Kasumi-1 (cell line): ENCODE measurements at places on chromosomes 1 and 21.

DNA sequence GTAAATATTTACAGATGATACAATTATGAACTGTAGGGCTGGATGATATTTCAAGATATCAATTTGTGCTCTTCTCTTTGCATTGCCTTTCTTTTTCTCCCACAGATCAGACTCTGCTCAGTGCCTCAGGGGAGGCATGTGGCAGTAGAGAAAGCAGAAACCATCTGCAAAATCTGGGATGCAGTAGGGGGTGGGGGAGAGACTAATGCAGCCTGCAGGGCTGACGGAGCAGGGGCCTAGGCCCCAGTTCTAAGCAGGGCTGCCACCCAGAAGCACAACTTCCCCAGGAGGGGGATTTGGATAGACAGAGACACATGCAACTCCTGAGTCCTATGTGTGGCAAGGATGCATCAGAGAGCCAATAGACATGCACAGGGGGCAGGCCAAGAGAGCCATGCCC is 511.6 kb downstream of the SMYD3 start:
- DNase-seq: no peak

GRCh38 chr1:166514067-166514466 is 325.2 kb upstream of the POGK start:
- no peak for DNase-seq

- no peak for DNase-seq
Observed at GRCh38 chr1:3596663-3597598, 14.4 kb downstream of the MEGF6 start.

DNA sequence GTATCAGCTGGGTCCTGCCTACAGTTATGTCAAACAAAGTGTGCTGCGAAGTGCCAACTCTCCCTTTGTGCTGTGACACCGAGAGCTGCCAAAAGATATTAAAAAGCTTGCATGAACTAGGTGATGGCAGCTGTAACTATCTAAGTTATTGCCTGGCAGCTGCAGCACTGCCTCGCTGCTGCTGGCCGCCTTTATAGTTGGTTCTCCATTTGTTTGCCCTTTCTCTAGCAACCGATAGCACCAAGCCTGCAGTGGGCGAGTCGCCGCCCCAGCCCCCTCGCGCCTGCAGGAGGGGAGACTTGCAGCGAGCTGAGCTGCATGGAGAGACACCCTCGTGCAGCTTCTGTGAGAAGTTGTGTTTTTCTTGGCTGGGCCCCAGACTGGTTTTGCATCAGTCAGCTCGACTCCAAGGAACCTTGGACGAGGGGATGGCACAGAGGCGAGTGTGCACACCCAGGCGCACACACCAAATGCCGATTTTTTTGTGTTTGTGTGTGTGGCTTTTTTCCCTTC is 330.6 kb downstream of the RPS6KC1 start:
- no peak for DNase-seq

- DNase-seq: no peak
Observed at GRCh38 chr1:208157769-208158168, 86.4 kb downstream of the PLXNA2 start.

GRCh38 chr1:41557751-41558455 is 73.4 kb upstream of the EDN2 start:
- DNase-seq: no peak

GRCh38 chr1:154595621-154596020 is 12.4 kb downstream of the ADAR start:
- no peak for DNase-seq

GRCh38 chr1:92599184-92599583 is 112.5 kb upstream of the GFI1 start:
- peak; percentile 79 for DNase-seq

- DNase-seq: no peak
Observed at GRCh38 chr1:107766533-107766932, 198.4 kb downstream of the VAV3 start.

DNA sequence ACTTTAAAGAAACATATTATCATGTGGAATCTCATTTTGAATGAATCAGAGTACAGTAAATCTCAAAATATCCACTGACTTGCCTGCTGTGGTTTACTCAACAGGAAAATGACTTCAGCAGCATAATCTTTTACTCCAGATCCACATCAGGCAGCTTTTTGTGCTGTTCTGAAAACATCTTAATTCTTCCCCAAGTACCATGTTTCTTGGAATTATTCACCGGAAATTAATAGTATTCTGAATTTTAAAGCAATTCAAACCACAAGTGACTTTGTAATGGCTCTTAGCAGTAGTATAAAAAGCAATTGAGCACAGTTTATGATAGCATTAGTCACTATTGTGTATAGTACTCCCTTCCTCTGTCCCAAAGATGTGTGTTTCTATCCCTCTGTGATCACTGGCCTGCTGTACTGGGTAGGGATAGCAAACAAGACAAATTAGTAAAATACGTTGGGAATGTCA is 64.2 kb upstream of the ERRFI1 start:
- DNase-seq: no peak

DNA sequence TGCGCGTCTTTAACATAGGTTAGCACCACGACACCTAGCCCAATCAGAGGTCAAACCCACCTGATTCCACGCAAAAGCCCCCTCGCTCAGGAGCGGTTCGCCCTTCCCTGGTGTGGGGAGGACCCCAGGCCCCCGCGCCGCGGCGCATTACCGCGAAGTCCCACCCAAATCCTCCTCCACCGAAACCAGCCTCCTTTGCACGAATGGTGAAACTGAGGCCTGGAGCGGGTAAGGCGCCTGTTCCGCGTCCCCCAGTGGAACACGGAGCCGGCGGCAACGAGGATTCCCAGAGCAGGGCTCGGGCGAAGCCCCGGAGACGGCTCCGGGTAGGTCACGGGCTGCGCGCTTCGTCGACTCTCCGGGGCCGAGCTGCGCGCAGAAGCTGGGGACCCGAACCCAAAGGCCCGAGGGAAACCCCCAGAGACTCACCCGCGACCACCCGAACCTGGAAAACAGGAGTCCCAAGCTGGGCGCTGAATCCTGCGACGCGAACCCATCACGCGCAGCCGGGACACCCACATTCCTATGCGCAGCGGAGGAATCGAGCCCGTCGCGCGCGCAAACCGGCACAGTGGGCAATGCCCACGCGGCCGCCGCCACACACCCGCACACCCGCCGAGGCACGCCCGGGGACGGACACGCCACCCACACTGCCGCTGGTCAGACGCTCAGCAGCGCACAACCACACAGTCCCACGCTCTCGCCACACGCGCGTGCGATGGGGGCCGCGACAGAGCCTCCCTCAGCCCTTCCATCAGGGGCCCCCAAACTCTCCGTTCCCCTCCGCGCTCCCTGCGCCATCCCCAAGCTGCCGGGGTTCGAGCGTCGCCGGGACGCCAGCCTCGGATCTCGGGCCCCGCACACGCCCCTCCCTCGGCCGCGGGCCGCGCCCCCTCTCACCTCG is 507 bp downstream of the GLIS1 start:
- no peak for DNase-seq

- peak; percentile 93 for DNase-seq
Observed at GRCh38 chr1:59692591-59692990, 122.2 kb upstream of the HOOK1 start.

GRCh38 chr1:67662884-67663283 is 22.1 kb upstream of the GADD45A start:
- DNase-seq: no peak

GRCh38 chr1:179021873-179022272 is 3.8 kb upstream of the FAM20B start:
- no peak for DNase-seq

DNA sequence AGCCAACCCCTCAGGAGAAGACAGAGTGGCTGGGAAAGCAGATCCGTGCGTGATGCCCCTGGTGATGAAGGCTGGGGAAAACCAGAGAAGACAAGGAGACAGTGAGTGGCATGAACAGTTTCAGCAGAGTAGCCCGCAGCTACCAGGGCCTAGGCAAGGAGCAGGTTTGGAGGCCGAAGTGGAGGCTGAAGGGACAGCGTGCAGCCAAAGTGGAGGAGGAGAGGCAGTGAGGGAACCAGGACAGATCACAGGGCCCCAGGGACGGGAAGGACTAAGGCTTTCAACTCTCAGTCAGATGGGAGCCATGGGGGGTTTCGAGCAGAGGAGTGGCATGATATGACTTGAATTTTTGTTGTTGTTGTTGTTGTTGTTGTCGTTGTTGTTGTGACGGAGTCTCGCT is 59.9 kb upstream of the SELENON start:
- no peak for DNase-seq

DNA sequence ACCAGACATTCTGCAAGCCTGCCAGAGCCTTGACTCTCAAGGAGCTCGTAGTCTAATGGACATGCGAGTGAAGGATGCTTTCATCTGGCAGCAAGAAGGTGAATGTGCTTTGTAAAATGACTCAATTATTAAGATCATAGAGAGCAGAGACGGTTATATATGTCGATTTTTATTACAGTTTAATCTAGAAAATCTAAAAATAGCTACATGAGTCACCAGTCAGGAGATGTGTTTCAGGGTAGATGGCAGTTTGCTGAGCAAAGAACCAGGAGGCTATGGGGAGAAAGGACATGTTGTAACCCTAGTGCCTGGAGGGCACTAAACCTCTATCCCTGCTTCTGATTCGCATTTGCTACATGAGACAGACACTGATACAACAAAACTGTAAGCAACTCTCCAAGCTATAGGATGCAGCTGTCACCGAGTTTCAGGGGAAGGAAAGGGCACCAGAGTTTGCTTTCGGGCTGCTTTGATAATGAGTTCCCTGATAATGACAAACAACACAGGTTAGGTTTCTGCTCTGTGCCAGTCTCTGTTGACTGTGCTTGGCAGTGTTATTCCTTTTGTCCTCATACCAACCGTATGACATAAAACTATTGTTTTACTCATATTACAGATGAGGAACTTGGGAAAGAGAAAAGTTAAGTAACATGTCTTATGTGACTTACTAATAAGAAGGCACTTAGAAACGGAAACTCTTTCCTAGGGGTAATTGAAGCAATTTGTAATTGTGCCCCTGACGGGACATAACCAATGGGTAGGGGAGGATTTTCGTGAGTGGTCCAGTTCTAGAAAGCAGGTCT is 43.2 kb downstream of the C1orf198 start:
- DNase-seq: peak; percentile 34

GRCh38 chr21:36587388-36587787 is 107.5 kb upstream of the CLDN14 start:
- no peak for DNase-seq

- DNase-seq: no peak
Observed at GRCh38 chr1:117634631-117635030, 28.8 kb downstream of the TENT5C start.

- DNase-seq: no peak
Observed at GRCh38 chr1:231116738-231117137, 45.1 kb upstream of the TRIM67 start.

GRCh38 chr1:3116560-3116959 is 47.6 kb downstream of the PRDM16 start:
- DNase-seq: no peak

DNA sequence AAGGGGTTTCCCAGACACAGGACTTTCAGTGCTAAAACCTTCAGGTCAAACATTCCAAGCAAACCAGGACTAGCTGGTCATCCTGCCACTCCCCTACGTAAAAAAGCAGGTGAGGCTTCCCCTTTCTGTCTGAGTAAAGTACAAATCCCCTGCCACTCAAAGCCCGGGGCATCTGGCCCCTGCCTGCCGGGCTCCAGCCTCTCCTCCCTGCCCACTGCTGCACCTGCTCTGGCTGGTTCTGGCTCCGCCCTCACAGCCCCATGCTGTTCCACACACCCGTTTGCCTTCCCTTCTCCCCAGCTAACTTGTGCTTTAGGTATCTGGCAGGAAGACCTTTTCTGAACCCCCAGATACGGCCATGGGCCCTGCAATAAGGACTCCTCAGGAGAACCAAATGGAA is 23.3 kb upstream of the S100A7 start:
- DNase-seq: no peak

DNA sequence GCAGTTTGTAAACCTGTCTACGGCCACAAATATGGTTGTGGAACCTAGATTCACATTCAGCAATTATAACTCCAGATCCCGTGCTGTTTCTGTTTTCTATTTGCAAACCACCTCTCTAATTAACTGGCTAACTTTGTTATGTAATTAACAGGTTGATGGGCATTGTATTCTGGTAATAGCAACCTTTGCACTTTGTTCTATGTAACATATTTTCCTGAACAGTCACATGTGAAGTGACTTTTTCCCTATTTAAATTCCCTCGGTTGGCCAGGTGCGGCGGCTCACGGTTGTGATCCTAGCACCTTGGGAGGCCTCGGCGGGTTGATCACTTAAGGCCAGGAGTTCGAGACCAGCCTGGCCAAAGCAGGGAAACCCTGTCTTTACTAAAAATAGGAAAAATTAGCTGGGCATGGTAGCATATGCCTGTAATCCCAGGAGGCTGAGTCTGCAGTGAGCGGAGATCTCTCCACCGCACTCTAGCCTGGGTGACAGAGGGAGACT is 1.4 kb downstream of the ACADM start:
- peak; percentile 20 for DNase-seq

DNA sequence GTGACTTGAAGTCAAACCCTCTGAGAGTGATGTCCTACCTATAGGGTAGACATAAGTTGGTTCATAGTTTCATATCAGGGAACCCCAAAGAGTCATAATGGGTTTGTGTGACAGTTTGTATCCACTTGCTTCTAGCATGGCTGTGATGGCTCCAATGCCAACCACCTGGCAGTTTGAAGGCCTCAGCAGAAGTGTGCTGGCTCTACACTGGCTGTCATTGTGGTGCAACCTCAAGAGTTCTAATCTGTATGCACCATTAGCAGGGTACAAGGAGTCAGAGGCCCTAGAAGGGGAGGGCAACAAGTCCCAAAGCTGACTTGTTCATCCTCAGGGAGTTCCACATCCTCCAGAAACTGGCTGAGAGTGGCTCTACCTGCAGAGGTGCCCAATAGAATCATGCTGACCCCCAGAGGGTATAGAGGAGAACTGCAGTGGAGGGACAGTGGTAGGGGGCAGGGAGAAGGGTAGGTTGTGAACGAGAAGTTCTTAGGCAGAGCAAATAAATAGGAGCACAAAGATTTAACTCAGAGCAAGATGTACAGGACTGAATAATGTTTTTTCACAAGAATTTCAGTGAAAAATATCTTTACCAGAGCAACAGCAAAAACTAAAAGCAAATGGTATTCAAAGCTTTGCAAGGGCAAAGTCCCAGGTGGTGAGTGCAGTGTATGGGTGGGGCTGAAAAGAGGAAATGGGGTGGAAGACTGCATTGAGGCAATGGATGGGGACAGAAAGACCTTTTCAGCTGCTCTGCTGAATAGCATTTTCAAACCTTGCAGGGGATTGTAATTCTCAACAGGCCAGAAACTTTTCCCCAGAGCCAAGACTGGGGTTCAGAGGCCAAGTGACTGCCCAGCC is 3.2 kb downstream of the FCRL2 start:
- DNase-seq: no peak
